Spinal cord (tissue), 10 donors: ENCODE measurements at places on chromosomes 4 and X.

GRCh38 chrX:103423955-103424638 lies 47.8 kb downstream of the BEX3 start:
- no peak for DNase-seq

DNA sequence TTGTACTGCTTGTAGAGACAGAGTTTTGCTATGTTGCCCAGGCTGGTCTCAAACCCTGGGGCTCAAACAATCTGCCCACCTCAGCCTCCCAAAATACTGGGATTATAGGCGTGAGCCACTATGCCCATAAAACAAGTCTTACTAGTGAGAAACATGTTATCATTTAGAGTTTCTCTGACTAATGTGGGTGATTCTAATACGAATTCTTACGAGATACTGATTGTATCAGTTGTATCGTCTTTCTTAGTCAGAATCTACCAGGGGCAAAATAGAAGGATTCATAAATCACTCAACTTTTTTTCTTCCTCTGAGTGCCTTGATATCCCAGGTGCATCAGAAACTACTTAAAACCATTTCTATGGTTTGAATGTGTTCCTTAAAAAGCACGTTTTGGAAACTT lies 14.4 kb upstream of the NMU start:
- DNase-seq, result no peak

DNA sequence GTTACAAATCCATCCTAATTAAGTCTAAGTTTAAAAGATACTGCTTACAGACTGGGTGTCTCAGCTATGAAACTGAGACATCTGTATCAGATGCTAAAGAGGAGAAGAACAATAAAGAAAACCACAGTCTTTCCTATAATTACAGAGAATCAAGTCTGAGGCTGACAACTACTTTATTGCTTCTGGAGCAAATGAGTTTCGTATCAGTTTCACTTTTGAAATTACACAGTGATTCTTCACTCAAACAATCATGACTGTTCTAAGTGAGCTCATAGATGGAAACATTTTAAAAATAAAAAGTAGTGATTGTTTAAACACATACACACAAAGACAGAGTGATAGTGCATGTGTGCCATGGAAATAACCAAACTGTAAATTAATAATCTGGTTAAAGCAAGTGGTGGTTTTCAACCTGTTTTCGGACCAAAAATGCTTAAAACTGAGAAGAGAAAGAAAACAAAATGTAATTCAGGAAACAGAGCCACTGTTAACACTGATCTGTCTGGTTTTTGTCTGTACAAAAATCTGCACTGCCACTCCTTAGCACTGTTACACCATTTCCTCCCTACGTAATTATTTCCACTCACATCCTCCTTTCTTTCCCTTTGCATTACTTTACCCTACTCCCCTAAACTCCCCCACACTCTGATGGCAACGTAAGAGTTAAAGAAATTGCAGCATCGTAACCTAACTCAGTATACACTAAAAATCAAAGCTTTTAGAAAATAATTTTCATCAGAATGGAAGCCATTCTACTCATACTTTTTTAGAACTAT lies 12.5 kb downstream of the RFC1 start:
- no peak for DNase-seq

DNA sequence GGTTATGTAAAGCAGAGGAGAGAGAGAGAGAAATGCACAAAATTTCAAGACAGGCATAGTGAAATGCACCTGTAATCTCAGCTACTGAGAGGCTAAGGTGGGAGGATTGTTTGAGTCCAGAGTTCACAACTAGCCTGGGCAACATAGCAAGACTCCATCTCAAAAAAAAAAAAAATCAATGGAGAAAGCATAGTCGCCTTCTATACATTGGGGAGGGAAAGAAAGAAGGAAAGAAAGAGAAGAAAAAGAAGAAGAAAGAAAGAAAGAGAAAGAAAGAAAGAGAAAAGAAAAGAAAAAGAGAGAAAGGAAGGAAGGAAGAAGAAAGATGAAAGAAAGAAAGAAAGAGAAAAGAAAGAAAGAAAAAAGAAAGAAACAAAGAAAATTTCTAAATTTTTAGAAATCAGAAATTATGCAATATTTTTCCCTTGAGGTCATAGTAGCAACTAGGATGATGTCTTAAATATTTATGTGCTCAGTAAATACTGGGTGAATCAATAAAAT lies 53.4 kb downstream of the DKK2 start:
- no peak for DNase-seq

- no peak for DNase-seq
Observed at GRCh38 chr4:3145234-3145924, 70.9 kb downstream of the HTT start.

GRCh38 chr4:114383721-114384120 lies 214.9 kb upstream of the UGT8 start:
- DNase-seq, result no peak

DNA sequence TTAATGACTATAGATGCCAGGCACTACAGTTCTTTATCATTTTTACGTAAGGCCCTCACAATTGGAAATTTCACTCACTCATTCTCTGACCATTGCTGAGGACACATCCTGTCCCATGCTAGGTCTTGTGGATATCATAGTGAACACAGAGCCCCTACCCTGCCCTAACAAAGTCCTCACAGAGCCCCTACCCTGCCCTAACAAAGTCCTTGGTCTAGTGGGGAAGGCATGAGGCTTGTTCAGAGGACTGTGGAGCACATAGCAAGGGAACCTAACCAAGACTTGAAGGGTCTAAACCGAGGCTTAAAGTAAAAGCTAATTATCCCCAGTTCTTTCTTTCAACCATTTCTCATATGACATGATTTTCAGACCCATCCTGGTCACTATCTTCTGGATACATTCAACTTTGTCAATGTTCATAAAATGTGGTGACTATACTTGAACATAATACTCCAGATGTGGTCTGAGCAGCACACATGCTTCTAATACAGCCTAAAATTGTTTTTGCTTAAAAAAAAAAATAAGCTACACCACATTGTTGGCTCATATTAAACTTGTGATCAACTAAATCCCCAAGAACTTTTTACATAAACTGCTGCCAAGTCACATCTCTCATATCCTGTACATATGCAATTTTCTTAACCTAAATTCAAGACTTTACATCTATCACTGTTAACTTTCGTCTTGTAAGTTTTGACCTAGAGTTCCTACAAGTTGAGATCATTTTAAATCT lies 77.0 kb downstream of the GPC3 start:
- no peak for DNase-seq

DNA sequence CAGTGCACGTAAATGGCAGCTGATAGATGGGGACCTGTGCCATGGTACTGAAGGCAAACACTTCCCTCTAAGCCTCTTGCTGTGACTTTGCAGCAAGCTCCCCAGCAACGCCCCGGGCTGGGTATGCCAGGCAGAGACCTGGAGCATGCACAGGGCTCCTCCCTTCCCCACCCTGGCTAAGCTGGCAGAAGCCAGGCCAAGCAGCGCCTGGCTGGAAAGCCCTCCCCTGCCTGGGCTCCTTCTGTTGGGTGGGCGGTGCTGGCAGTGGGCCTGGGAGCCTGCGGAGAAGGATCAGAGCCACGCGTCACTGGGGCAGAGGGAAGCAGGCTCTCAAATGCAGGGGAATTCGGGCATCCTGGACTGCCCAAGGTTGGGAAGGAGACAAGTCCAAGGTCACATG lies 3.6 kb downstream of the ATP2B3 start:
- DNase-seq, result peak; percentile 53

DNA sequence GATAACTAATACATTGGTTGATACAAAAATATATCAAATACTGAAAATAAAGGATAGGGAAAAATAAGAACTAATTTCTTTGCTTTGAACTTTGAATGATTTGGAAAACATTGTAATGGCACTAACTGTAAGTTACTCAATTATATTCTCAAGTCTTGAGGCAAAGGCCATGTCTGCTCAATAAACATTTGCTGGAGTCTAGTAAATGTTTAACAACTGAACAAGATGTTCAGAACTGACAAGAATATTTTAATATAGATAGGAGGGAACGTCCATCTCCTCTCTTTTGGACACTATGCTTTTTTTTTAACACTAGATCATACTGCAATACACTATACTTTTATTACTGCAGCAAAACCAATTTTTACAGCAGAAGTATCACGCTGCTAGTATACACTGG lies 76.2 kb downstream of the PRSS12 start:
- no peak for DNase-seq

DNA sequence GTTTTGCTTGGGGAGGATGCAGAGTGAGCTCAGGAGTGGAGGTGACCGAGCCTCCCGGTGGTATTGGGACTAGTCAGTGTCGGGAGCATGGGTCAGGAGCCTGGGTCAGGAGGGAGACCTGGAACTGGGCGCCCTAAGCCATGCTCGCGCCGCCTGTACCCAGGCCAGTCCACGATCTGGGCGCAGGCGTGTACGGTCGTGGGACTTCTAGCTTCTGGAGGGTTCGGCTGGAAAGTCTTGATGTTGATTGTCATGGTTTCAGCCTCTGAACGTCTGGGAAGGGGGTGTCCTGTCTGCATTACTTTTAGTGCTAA lies 244 bp downstream of the EIF2S3 start:
- no peak for DNase-seq

- no peak for DNase-seq
Observed at GRCh38 chrX:103330681-103331288, 746 bp downstream of the TCEAL7 start.

- no peak for DNase-seq
Observed at GRCh38 chr4:169107528-169107927, 97.5 kb upstream of the CBR4 start.

DNA sequence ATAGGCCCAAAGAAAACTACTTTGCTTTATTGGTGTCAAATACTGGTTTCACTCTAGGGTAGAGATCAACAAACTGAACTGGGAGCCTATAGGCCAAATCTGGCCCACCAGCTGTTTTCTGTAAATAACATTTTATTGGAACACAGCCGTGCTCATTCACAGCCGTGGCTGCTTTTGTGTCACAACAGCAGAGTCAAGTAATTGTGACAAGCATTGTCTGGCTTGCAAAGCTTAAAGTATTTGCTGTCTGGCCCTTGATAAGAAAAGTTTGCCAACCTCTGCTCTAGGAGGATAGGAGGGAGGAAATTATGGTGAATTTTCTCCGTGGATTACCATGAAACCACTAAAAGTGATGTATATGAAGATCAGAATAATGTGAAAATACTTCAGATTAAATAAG lies 53.4 kb downstream of the GPAT3 start:
- no peak for DNase-seq

GRCh38 chr4:151782296-151782695 lies 21.5 kb upstream of the GATB start:
- no peak for DNase-seq

- no peak for DNase-seq
Observed at GRCh38 chr4:179441596-179441995, 1999.4 kb upstream of the AGA start.

GRCh38 chr4:40557736-40558135 lies 71.9 kb downstream of the RBM47 start:
- no peak for DNase-seq

GRCh38 chr4:81786063-81786763 lies 314.5 kb upstream of the RASGEF1B start:
- no peak for DNase-seq

- DNase-seq, result no peak
Observed at GRCh38 chr4:62226082-62226481, 1026.0 kb downstream of the ADGRL3 start.

DNA sequence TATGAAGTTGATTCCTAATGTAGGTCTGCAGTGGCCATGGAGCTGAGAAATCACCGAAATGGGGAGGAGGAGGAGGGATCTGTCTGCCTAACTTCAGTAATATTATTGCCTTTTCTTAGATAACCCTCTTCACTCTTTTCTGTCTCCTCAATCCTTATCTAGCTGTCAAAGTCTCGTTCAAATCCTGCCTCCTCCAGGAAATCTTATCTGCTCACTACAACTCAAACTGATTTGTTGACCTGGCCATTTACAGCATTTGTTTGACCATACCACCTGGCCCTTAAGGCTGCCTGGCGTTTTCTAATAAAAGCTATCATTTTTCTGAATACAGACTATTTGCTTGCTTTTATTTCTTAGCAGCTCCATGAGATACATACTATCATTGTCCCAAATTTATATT lies 33.8 kb downstream of the GALNT7 start:
- DNase-seq, result no peak

- DNase-seq, result peak; percentile 85
Observed at GRCh38 chrX:40154853-40155588, 57.3 kb upstream of the BCOR start.

- DNase-seq, result no peak
Observed at GRCh38 chr4:89915937-89916336, 21.3 kb downstream of the MMRN1 start.

- no peak for DNase-seq
Observed at GRCh38 chr4:102298716-102299115, 46.6 kb downstream of the SLC39A8 start.

- DNase-seq, result no peak
Observed at GRCh38 chr4:71222661-71223060, 116.2 kb upstream of the SLC4A4 start.

DNA sequence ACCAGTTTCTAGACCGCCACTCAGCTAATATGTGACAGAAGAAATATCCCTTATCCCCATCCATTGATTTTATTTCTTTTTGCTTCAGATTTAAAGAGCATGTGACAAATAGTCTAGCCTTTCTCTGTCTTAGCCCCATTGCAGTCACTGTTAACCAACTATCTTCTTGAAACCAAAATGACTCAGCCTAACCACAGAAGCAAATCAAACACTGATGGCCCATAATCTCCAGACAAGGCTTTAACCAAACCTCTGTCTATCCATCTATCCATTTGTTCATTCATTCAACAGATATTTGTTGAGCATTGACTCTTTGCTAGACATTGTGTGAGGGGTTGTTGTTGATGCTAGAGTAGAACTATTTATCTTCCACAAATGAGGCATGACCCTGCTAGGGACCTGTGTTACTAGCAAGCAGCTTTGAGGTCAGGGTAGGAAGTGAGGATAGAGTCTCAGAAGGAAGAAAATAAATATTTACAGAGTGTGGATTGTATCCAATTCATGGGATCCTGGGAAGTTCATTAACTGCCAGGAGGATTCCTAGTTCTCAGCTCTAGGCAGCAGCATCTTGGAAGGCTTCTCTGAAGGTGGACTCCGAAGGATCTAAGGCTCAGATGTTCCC lies 22.5 kb downstream of the HNRNPH2 start:
- DNase-seq, result no peak

GRCh38 chr4:169128902-169129301 lies 118.8 kb upstream of the CBR4 start:
- no peak for DNase-seq

- no peak for DNase-seq
Observed at GRCh38 chr4:110622841-110623717, at the start of gene PITX2. PITX2 (minus strand) TSS chr4:110623077; CDS start chr4:110622460, 617 bp downstream.

GRCh38 chr4:184384056-184384809 lies 90.1 kb downstream of the IRF2 start:
- DNase-seq, result no peak

DNA sequence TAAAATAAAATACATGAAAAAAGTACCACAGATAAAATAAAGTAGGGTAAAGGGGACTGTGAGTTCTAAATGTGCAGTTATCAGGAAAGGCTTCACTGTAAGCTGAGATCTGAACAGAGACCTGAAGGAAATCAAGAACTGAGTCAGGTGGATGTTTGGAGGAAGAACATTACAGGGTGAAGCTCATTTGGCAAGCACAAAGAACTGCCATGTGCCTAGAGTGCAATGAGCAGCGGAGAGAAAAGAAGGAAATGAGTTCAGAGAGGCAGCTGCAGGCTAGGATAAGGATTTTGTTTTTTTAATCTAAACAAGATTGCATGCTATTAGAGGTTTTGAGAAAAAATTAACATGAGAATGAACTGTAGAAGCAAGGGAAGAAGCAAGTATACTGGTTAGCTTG lies 373.1 kb downstream of the STPG2 start:
- no peak for DNase-seq
